ENCODE measurements at places on chromosomes 7 and 10.

DNA sequence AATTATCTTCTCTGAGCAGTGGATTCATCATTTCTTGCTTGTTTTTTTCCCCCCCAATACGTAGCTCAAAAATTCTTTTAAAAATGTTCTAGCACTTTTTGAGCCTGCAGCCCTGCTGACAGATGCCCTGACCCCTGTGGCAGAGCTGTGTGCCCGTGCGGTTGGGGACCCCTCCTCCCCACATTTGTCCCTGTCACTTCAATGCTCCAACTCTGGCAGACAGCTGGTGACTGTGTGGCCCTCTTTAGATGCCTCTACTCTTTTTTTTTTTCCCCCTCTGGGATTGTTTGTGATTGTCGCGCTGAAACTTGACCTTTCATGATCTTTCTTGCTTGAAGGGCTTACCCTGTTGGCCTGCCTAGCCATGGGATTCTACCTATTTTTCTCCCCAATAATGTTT, 214.1 kb downstream of the TMEM178B start:
- no peak for DNase-seq

- DNase-seq = peak; percentile 9
These were observed 10.9 kb downstream of the TECPR1 start for GRCh38 chr7:98240961-98241673.

DNA sequence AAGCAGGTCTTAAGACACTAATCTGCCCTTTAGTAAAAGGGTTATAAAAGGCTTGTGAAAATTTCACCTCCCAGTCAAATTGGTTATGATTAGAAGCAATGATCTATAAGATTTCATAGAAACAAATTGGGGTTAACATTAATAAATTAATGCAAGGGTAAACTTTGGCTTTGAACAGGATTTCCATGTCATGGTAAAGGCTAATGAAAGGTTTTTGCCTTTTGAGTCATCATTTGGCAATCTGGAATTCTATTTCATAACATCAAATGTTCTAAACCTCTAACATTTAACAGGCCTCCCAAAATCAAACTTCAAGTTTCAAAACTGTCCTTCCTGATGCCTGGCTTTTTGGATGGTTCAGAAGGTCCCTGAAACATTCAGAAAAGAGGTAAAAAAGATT, 62.4 kb downstream of the COA1 start:
- no peak for DNase-seq

DNA sequence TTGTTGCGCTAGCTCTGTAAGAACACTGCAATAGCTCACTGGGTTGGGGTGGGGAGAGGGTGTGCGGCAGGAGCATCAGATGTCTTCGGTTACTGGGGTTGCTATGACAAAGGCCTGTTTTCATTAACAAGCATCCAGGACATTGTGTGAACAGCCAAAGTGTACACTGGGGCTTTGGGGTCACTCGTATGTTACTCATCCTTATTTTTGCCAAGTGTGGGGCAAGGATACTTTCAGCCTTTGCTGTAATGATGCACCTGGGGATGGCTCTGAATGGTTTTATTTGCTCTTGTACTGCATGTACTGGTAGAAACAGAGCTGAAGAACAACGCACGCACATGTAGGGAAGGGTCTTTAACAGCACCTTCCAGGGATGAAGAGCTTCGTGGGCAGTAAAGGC, 73.0 kb upstream of the AFAP1L2 start:
- DNase-seq = no peak

DNA sequence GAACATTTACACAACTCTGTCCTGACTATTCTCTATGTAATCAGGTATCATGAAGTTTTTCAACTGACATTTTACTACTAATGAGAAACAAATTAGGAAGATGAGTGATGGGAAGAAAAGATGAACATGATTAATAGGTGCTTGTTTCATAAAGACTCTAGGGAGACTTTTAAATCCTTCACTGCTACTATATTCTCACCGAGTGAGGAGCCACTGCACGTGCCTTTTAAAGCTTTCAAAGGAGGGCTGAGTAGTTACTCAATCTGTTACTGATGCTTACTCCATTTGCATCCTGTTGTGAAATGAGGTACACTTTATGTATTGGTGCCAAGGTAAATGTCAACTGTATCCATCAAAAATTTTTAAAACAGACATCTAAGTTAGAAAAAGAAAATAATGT, 1.3 kb upstream of the COMMD3 start:
- no peak for DNase-seq

DNA sequence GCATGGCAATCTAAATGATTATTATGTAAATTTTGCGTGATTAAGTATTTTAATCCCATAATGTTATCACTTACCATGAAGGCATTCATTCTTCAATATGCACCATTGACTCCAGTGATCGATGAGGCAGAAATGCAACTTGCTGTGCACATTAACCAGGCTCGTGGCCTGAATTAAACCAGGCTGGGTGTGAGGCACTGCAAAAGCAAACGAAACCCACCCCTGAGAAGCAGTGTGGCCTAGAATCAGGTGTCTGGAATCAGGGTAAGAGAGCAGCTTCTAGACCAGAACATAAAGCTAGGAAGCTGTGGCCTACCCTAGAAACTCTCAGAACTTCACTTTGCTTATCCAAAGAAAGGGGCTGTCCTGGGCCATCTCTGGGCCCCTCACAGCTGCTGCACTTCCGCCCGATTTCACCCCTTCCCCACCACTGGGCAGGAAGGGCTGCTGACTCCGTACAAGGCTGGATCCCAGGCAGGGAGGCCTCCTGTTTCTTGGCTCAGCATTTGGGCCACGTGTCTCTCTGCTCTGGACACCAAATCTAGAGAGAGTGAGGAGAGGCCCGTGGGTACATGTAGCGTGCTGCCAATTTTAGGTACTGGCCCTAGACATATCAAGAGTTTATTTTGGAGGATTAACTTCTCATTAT, 4.4 kb downstream of the PTPRE start:
- no peak for DNase-seq

All from CD4-positive, alpha-beta T cell treated with Interleukin-4 for 1 hour (primary cell).